ENCODE measurements at places on chromosomes 5 and 9. TPM values are rescaled to one million over a fixed set of nuclear protein-coding genes. Genes with fewer than 3 reads are reported as not detected.

SLC34A3 gene
- not detected for total RNA-seq

TERT gene
- not detected for total RNA-seq

ADGRD2 gene
- total RNA-seq = not detected

FOXD1 gene
- total RNA-seq = 10.7 TPM

SIT1 gene
- not detected for total RNA-seq

WWC1 gene
- 1.2 TPM for total RNA-seq

ABO gene
- total RNA-seq = not detected

BHMT gene
- total RNA-seq = not detected

STK10 gene
- total RNA-seq = 33.2 TPM

GABRA6 gene
- total RNA-seq = not detected

SLC6A3 gene
- not detected for total RNA-seq

PRELID1 gene
- 79.9 TPM for total RNA-seq

ENC1 gene
- total RNA-seq = 217 TPM

SPATA31A3 gene
- not detected for total RNA-seq

POLE3 gene
- 38.3 TPM for total RNA-seq

CRHBP gene
- not detected for total RNA-seq

C9orf78 gene
- 41.9 TPM for total RNA-seq

PCDHGA11 gene
- total RNA-seq = 19.4 TPM

OBP2B gene
- not detected for total RNA-seq

CTXN3 gene
- not detected for total RNA-seq

PCYOX1L gene
- total RNA-seq = 17.5 TPM

PCDHA1 gene
- total RNA-seq = 0.09 TPM

ARSK gene
- total RNA-seq = 24.2 TPM

TSSK1B gene
- total RNA-seq = 0.30 TPM

SPINK7 gene
- not detected for total RNA-seq

DNM1 gene
- 14.2 TPM for total RNA-seq

C5orf34 gene
- 4.2 TPM for total RNA-seq

SETX gene
- total RNA-seq = 65.9 TPM

CCDC192 gene
- not detected for total RNA-seq

PCDHGC5 gene
- 10.2 TPM for total RNA-seq

CNTLN gene
- total RNA-seq = 8.9 TPM

TMEM267 gene
- 22.0 TPM for total RNA-seq

FABP6 gene
- total RNA-seq = not detected

RLN2 gene
- total RNA-seq = not detected

ORM2 gene
- not detected for total RNA-seq

SV2C gene
- not detected for total RNA-seq

CCNO gene
- not detected for total RNA-seq

PCDHGB3 gene
- total RNA-seq = 6.8 TPM

FBXL7 gene
- total RNA-seq = 5.3 TPM

CXCL14 gene
- total RNA-seq = 0.97 TPM

PRUNE2 gene
- total RNA-seq = 6.2 TPM

ZNG1F gene
- 5.0 TPM for total RNA-seq

PDGFRB gene
- total RNA-seq = 69.6 TPM

HAVCR1 gene
- total RNA-seq = not detected

SLC6A18 gene
- not detected for total RNA-seq

GBGT1 gene
- 6.9 TPM for total RNA-seq

ANKRD34B gene
- not detected for total RNA-seq

ADRB2 gene
- 0.18 TPM for total RNA-seq

GRXCR2 gene
- not detected for total RNA-seq

SOHLH1 gene
- total RNA-seq = not detected

DOCK2 gene
- total RNA-seq = 5.4 TPM

CAMK2A gene
- 3.3 TPM for total RNA-seq

GLRA1 gene
- total RNA-seq = not detected

ADAMTSL2 gene
- 4.8 TPM for total RNA-seq

Data from smooth muscle cell of the umbilical artery (primary cell).